ENCODE measurements at places on chromosomes 1 and 21. TPM values are rescaled to one million over a fixed set of nuclear protein-coding genes. Genes with fewer than 3 reads are reported as not detected.

The HES3 gene
- not detected for total RNA-seq

The LHX8 gene
- total RNA-seq: not detected

The VHLL gene
- total RNA-seq: not detected

The DCST1 gene
- total RNA-seq: not detected

The TNNT2 gene
- total RNA-seq: not detected

Measured in aortic smooth muscle cell (primary cell).